H1 (cell line): ENCODE measurements at places on chromosomes 3 and 15. TPM values are rescaled to one million over a fixed set of nuclear protein-coding genes. Genes with fewer than 3 reads are reported as not detected.

DNA sequence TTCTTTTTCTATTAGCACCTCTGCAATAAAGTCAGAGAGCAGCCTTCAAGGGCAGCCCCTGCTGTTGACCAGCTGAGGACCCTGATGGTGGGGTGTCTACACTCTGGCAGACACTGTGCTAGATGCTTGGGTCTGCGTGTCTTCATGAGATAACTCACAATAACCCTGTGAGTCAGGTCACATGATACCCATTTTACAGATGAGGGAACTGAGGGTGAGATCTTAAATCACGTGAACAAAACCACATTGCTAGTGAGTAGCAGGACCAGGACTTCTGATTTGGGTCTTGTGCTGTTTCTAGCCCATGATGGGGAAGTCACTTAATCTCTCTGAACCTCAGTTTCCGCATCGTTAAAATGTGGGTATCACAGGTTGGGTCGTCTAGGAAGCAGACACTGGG lies 118.5 kb upstream of the LIPC start:
- H3K36me3 ChIP-seq = no peaks in the 10 kb centered on the region
- H3K4me1 ChIP-seq = no peaks in the 10 kb centered on the region
- H3K27me3 ChIP-seq = no peaks in the 10 kb centered on the region
- no peak overlapping the region for H3K4me3 ChIP-seq

Gene CRABP1
- 385 and 388 TPM in 2 replicates for total RNA-seq

DNA sequence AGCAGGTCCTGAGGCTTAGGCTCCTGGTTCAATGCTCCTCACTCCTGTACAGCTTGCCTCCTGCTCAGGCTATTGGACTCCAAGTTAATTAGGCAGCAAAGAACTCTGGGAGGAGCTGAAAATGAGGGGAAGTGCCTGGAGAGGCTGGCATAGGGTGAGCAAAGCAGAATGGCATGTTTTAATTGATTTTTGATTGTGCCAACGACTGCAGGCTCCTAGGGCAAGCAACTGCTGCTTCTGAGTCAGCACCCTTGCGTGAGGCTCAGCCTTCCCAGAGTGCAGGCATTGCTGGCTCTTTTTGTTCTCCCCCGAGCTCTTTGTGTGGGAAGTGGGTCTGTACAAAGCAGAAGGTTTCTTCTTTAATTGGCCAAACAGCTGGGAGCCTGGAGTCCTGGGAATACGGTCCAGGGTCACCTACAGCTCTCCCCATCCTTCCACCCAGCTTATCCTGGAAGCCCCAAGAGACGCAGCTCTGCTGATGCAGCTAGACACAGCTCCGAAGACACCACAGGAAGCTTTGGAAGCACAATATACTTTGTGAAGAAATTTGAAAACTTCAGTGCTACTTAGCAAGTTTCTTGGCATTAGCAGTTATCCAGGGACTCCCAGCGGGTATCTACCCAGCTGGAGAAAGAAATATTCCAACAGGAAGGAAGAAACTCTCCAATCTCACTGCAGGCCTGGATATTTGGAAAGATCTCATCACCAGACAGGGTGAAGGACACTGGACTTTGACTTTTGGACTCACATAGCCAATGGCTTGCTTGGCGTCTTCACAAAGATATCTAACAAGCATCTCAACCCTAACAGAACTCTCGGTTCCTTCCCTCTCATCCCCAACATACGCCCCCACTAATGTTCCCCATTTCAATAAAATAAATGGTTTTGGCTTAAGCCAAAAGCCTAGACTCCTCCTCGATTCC lies 76.8 kb downstream of the BDH1 start:
- no peak overlapping the region for H3K4me3 ChIP-seq
- DNase-seq = no peak
- no peak overlapping the region for H3K27ac ChIP-seq
- peaks cover 10% of the 10 kb centered on the region for H3K4me1 ChIP-seq
- no peaks in the 10 kb centered on the region for H3K36me3 ChIP-seq
- no peaks in the 10 kb centered on the region; the same call in 1 of the 2 replicates for H3K27me3 ChIP-seq

Gene SLC51B
- total RNA-seq = not detected in 2 replicates

DNA sequence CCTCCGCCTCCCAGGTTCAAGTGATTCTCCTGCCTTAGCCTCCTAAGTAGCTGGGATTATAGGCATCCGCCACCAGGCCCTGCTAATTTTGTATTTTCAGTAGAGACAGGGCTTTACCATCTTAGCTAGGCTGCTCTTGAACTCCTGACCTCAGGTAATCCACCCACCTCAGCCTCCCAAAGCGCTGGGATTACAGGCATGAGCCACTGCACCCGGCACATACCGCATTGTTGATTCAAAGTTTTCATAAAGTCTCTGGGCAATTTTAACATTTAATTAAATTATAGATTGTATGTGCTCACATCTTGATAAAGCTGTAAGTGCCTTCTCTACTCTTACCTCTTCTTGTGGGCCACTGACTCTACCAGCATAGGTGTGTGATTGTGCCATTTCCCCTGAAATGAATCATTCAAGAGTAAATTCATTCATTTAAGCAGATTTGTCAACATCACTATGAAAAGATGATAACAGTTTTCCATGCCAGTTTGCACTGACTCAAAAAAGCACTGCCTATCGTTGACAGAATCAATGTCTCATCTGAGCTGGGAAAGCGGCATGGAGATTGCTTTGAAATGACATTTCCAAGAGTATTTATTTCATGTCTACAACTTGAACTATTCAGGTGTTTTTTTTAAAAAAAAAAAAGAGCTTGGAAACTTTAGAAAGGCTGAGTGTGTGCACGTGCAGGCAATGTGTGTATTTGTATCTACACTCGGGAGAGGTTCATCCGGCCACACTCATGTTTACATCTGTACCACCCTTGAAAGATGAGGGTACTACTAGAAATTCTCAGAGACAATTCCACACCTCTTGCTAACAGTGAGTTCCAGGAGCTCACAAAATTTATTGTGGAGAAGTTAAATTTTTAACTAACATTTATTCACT lies 3.5 kb downstream of the BCL2A1 start:
- no peak for DNase-seq
- no peaks in the 10 kb centered on the region for H3K27me3 ChIP-seq
- no peaks in the 10 kb centered on the region for H3K4me1 ChIP-seq
- no peak overlapping the region for H3K27ac ChIP-seq
- H3K4me3 ChIP-seq = no peak overlapping the region

- H3K27me3 ChIP-seq = no peaks in the 10 kb centered on the region
- no peak overlapping the region for H3K4me3 ChIP-seq
- H3K4me1 ChIP-seq = peaks cover 7% of the 10 kb centered on the region; the same call in 1 of the 2 replicates
- H3K27ac ChIP-seq = no peak overlapping the region
- H3K36me3 ChIP-seq = no peaks in the 10 kb centered on the region
Observed at GRCh38 chr15:57114070-57114469, 195.6 kb downstream of the TCF12 start.

DNA sequence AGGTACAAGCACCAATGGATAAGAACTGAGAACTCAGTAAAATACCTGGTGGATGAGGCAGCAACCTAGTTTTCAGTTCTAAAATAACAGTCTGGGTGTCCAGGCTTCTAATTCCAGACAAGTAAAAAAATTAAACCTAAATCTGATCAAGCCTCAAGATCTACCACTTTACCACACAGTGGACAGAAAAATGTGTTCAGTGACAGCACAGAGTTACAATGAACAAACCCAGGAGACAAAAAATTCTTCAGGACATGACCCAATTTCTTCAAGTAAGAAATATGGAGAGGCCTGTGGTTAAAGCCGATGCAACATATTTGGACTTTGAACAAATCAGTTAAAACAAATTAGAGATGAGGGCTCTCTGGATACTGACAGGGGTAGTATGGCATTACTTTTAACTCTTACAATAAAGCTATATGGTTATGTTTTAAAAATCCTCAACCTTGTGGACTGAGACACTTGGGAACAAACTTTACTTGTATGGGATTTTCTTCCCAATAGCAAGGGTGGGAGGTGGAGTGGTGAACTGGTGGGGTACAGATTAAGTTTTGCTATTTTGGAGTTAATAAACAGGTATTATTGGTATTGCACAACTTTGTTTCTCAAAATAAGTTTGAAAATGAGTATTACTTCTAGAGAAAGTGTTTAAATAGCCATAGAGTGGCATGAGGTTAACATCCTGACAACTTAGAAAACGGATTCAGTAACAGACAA lies 14.2 kb downstream of the CCNL1 start:
- H3K27me3 ChIP-seq = no peaks in the 10 kb centered on the region
- no peak overlapping the region for H3K27ac ChIP-seq
- no peak for DNase-seq
- peaks cover 21% of the 10 kb centered on the region for H3K36me3 ChIP-seq

DNA sequence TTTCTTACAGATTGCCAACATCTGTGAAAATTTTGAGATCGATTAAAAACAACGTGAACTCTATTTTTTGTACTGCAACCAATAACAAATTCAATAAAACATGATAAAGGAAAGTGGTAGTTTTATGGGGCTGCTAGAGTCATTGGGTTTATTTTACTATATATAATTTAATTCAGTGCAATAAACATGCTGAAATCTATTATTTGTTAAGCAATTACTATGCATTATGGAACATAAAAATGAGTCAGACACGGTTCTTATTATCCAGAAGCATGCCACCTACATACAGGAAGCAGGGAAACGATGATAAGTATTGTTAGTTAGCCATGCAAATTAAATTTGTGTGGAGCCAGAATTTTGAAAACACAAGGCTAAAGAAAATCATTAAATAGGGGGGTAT lies 27.2 kb downstream of the NPHP3 start:
- no peaks in the 10 kb centered on the region for H3K4me1 ChIP-seq
- H3K27ac ChIP-seq = no peak overlapping the region
- DNase-seq = no peak
- peaks cover 39% of the 10 kb centered on the region for H3K36me3 ChIP-seq

Gene CLDN1
- total RNA-seq = 3.0 and 3.1 TPM in 2 replicates

DNA sequence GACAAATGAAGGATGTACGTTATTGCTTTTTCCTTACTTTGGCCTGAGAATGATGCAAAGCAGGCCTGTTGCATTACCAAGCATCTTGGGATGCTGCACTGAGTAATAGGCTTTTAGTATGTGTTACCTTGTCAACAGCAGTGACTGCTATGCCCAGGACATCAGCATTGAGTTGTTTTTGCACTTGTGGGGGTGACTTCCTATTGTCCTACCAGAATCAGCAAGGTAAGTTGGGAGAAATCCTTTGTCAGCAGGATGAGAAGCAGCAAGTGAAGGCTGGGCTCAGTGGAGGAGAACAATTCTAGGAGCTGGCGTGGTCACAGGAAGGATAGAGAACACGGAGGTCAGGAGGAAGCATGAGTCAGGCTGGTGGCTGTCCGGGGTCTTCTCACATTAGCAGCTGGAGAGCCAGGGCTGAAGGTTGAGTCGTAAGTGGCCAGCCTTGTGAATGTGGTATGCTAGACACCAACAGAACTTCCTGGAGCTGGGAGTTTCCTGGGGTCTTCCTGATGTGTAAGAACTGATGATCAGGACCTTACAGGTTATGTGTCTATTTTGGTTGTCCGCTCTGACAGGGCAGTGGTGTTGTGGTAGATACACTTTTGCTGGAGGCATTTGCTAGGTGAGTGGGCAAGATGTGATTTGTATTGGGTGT lies 142.7 kb downstream of the FNDC3B start:
- H3K4me1 ChIP-seq = peaks cover 9% of the 10 kb centered on the region
- no peak for DNase-seq
- H3K27me3 ChIP-seq = no peaks in the 10 kb centered on the region
- H3K4me3 ChIP-seq = no peak overlapping the region
- H3K36me3 ChIP-seq = no peaks in the 10 kb centered on the region

DNA sequence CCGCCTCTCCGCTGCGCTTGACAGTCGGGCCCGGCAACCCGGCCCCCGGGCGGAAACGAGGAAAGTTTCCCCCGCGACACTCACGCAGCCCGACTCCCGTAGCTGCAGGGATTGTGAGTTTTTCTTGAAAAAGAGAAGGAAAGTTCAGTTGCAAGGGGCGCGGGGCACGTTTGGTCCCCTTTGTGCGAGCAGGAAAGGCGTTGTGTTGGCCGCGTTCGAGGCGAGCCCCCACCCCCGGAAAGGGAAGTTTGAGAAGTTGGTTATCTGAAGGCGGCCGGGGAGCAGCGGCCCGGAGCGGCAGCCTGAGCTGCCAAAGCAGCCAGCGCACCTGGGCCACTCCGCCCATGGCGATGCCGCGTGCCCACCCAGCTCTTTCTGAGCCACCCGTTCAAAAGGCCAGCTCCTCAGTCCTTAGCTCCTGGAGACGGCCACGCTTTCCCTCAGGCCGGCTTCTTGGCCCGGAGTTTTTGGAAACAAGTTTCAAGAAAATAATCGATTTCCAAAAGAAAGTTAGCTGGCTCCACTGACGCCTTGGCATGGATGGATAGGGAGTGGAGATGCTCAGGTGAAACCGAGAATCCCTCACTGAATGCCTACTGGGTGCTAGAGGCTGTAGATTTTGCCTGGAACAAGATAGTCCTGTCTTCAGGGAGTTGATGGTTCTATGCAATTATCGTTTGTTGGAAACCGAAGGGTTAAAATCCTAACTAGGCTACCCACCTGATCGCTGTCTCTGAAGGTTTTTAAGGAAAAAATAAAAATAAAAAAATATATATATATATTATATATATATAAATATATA lies 832 bp downstream of the TGFBR2 start:
- 0 out of 2 replicates have a peak, but pooled peaks cover 3% of the 10 kb centered on the region for H3K27me3 ChIP-seq
- H3K4me1 ChIP-seq = peaks cover 1% of the 10 kb centered on the region
- peak overlapping the region; percentile 93 for H3K4me3 ChIP-seq
- H3K36me3 ChIP-seq = no peaks in the 10 kb centered on the region
- DNase-seq = no peak

Gene GNB5
- 37.7 and 42.5 TPM in 2 replicates for total RNA-seq

DNA sequence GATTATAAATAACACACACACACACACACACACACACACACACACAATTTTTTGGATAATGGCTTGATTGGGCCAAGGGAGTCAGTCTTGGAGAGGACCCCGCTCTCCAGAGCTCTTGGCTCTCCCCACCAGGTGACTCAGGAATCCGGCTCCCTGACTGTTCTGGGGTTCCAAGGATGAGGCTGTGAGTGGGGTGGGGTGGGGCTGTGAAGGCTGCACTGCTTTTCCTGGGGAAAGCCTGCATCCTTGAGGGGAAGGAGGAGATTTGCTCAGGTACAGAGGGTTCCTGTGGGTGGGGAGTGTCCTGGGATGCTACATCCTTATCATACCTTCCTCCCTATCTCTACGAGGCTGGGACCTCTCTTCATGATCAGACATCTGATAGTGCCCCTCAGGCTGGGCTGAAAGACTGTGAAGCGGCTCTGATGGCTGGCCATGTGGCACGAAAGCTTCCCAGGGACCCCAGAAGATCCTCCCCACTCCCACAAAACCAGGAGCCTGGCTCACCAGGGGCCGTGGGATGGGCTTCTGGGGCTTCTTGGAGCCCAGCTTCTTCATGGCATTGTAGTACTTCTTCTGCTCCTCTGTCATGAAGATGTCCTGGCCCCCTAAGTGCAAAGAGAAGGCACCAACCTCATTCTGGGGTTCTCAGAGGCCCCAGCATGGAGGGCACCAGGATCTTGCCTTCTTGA lies 59.2 kb downstream of the EXOG start:
- DNase-seq = no peak
- H3K4me1 ChIP-seq = no peaks in the 10 kb centered on the region
- no peaks in the 10 kb centered on the region for H3K27me3 ChIP-seq
- H3K27ac ChIP-seq = no peak overlapping the region
- no peak overlapping the region for H3K4me3 ChIP-seq
- H3K36me3 ChIP-seq = no peaks in the 10 kb centered on the region

Gene MEIS2
- 0.22 and 0.65 TPM in 2 replicates for total RNA-seq

Gene AHSG
- total RNA-seq = 0.78 and 1.1 TPM in 2 replicates

Gene AGBL1
- total RNA-seq = not detected in 2 replicates
